Tibial nerve (tissue), 4 donors: ENCODE measurements at places on chromosomes 11 and 22. TPM values are rescaled to one million over a fixed set of nuclear protein-coding genes. Genes with fewer than 3 reads are reported as not detected.

DNA sequence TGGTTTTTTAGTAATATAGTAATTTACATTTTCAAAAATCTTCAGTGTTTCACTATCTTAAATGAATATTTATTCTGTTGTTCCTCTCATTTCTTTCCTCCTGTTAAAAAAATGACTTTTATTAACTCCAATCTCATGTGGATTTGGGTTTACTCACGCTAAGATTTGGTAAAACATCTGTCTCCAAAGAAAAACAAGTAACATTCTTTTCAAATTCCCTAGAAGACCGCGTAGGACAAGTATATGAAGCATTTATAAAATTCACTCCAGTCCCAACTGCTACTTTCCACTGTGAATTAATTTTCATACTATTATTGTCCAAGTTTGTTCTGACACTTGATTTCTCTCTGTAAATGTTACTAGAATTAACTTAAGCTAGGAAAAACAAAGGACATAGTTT is 26.2 kb downstream of the SBF2 start:
- no peaks in the 10 kb centered on the region for H3K4me1 ChIP-seq
- no peak for DNase-seq
- no peaks in the 10 kb centered on the region for H3K27me3 ChIP-seq
- no peak overlapping the region for H3K4me3 ChIP-seq
- no peaks in the 10 kb centered on the region for H3K36me3 ChIP-seq
- no peak overlapping the region for H3K27ac ChIP-seq

GRCh38 chr11:3824714-3825472 is 15.9 kb downstream of the RHOG start:
- H3K36me3 ChIP-seq: peaks cover 14% of the 10 kb centered on the region

DNA sequence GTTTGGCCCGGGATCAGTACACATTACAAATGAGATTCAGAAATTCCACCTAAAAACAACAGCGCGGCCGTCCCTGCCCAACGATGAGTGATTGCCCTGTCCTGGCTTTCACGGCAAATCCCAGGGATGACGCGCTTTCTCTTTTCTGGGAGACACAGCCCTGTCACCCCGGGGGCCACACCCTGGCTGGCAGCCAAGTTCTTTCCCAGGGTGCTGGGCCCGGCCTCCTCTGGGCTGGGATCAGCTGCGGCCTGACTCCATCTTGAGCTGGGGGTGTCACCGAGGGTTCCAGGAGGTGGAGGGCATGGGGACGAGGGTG is 82.7 kb downstream of the FBLN1 start:
- DNase-seq: no peak
- H3K36me3 ChIP-seq: no peaks in the 10 kb centered on the region

OR52H1 gene
- total RNA-seq: 7.5 TPM

DNAJB13 gene
- 1.2 TPM for total RNA-seq
